Activated CD4-positive, alpha-beta T cell treated with anti-CD3 and anti-CD28 coated beads, Interleukin-2, amount 50 U/mL, for 24 hours (primary cell): ENCODE measurements at places on chromosomes 1 and 21.

DNA sequence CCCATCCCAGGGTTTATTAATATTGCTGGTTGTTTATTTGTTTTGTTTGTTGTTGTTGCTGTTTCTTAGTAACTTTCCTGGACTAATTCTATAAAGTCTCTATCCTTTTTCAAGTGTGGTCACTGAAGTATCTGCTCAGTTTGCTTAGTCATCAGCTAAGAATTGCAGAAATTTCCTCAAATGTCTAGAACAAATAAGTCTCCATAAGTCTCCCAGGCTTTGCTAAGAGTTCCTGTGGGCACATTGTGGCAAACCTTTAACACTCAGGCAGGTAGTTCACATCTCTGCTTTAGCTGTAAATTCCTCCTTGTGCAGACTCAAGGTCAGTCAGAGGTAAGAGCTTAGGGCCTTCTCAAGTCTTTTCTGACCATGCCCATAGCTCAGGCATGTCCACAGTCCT, 38.9 kb upstream of the C1orf185 start:
- DNase-seq, result no peak

DNA sequence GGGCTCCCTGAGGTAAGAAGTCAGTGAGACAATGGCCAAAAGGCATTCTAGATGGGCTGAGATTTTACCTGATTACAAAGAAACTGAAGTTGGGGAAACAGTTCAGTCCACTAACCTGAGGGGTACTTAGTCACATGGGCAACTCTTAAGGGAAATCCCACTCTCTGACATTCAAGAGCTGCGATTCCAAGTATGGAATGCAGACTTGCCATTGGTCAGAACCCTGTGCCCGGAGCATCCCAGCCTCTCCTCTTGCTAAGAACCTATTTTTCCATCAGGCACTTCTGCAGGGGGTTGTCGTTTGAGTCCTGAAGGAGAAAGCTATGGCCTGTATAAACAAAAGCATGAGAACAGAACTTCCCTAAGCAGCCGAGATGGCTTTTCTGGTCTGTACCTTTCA, 434.9 kb upstream of the DAB1 start:
- DNase-seq, result no peak

GRCh38 chr1:169796274-169796810, 1.6 kb upstream of the METTL18 start:
- DNase-seq, result no peak

- DNase-seq, result no peak
Observed at GRCh38 chr1:153032677-153033308, 1.8 kb downstream of the SPRR1B start.

- DNase-seq, result no peak
Observed at GRCh38 chr1:159821171-159821867, 5.4 kb upstream of the SLAMF8 start.

- DNase-seq, result no peak
Observed at GRCh38 chr1:181604482-181605249, 121.3 kb downstream of the CACNA1E start.

GRCh38 chr21:45042664-45043161, 31.7 kb upstream of the ADARB1 start:
- no peak for DNase-seq
